ENCODE measurements at places on chromosomes 3 and 15. TPM values are rescaled to one million over a fixed set of nuclear protein-coding genes. Genes with fewer than 3 reads are reported as not detected.

The LRRC3B gene
- not detected for total RNA-seq

The ZDHHC23 gene
- total RNA-seq: 2.0 TPM

The THBS1 gene
- total RNA-seq: 4,072 TPM

The ZKSCAN7 gene
- total RNA-seq: 3.6 TPM

The NT5DC2 gene
- 87.4 TPM for total RNA-seq

The CADPS gene
- 8.1 TPM for total RNA-seq

The CRABP1 gene
- total RNA-seq: not detected

The FBXL22 gene
- 39.8 TPM for total RNA-seq

The CPB1 gene
- total RNA-seq: not detected

The C3orf85 gene
- not detected for total RNA-seq

The MUSTN1 gene
- 11.4 TPM for total RNA-seq

The CD96 gene
- 0.45 TPM for total RNA-seq

The SEMA6D gene
- 3.8 TPM for total RNA-seq

The MCCC1 gene
- total RNA-seq: 27.3 TPM

The ZNF592 gene
- 18.7 TPM for total RNA-seq

The HESX1 gene
- not detected for total RNA-seq

The TEX264 gene
- total RNA-seq: 69.3 TPM

The MRAS gene
- 49.2 TPM for total RNA-seq

The PTH1R gene
- total RNA-seq: 7.5 TPM

The CCR2 gene
- total RNA-seq: 3.3 TPM

The KBTBD8 gene
- 2.5 TPM for total RNA-seq

The DZIP1L gene
- total RNA-seq: 13.1 TPM

The ZIC4 gene
- total RNA-seq: not detected

The TRIM42 gene
- not detected for total RNA-seq

The TMIE gene
- not detected for total RNA-seq

The GP5 gene
- total RNA-seq: 0.17 TPM

The THRB gene
- 31.6 TPM for total RNA-seq

The ARHGEF3 gene
- 12.7 TPM for total RNA-seq

The SSUH2 gene
- total RNA-seq: 0.32 TPM
